Right atrium auricular region (tissue), 2 donors: ENCODE measurements at places on chromosomes 3 and 15.

- DNase-seq = no peak
Measured at GRCh38 chr15:67691450-67691849, 133.9 kb upstream of the SKOR1 start.

DNA sequence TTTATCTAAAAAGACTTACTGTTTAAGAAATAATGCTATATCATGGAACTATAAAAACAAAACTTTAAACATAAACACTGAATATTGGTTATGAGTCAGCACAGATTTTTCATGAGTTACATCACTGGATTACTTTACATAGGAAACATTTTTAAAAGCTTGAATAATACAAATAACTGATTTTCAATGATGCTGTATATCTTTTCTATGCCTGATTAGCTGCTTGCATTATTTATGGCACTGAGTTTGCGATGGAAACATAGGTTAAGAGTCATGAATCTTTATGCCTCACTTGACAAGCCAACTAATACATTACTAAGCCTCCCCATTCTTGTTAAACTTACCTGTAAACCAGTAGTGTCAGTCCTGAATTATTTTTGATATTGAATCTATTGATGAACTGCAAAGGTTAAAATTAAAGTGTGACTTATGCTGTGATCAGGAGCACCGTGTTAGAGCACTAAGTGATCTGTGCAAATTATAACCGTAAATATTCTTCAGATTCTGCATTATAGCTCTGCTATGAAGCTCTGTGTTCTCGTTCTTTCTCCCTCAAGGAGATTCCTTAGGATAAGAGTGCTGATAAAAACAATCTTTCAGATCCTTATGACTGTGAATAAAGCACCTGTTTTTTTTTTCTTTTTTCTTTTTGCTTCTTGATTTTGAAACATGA is 437.3 kb upstream of the BCHE start:
- no peak for DNase-seq

GRCh38 chr3:59486520-59486919 is 436.7 kb upstream of the CFAP20DC start:
- no peak for DNase-seq

- DNase-seq = no peak
Measured at GRCh38 chr3:140166861-140167599, 232.0 kb downstream of the CLSTN2 start.

- no peak for DNase-seq
Measured at GRCh38 chr15:31098953-31099740, 2.4 kb downstream of the TRPM1 start.

- no peak for DNase-seq
Measured at GRCh38 chr3:68793759-68794701, 138.3 kb downstream of the TAFA4 start.

DNA sequence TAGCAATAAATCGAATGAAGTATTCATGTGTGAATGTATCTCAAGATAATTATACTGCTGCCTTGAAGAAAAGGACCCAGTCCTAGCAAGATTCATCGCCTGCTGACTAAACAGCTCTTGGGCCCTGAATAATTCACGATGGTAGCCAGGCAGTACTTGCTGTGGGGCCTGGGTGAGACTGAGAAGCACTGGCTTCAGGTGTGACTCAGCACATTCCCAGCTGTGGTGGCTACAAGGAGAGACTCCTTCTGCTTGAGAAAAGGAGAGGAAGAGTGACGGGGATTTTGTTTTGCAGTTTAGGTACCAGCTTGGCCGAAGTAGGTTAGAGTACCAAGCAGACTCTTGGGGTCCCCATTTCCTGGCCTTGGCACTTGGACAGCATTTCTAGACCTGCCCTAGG is 47.6 kb upstream of the CD200R1L start:
- no peak for DNase-seq

DNA sequence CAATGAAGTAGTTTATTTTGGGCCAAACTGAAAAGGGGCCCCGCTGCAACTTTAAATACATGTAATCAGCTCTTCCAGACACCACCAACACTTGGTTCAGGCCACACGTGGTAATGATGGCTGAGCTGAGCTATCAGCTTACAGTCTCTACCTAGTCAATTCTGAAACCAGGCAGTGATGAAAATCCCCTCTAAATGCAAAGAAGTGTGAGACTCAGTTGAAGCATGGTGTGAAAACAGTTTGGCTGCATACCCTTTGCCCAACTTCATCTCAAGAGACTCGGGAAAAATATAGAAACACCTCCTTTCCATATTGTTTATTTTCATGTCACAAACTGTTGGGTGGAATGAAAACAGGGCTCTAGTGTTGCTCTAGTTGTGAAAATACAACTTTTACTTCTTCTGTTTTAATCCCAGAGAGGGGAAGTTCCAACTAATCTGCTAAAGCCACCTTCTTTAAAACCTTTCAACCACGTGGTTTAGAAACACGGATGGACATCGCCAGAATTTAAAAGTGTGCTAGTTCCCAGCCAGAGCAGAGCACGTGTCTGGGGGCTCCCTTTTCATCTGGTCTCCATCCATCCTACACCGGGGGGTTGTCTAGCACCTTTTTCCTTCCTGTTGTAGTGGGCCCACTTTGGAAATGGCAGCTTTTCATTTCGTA is 229.1 kb downstream of the EPHB1 start:
- DNase-seq = no peak

DNA sequence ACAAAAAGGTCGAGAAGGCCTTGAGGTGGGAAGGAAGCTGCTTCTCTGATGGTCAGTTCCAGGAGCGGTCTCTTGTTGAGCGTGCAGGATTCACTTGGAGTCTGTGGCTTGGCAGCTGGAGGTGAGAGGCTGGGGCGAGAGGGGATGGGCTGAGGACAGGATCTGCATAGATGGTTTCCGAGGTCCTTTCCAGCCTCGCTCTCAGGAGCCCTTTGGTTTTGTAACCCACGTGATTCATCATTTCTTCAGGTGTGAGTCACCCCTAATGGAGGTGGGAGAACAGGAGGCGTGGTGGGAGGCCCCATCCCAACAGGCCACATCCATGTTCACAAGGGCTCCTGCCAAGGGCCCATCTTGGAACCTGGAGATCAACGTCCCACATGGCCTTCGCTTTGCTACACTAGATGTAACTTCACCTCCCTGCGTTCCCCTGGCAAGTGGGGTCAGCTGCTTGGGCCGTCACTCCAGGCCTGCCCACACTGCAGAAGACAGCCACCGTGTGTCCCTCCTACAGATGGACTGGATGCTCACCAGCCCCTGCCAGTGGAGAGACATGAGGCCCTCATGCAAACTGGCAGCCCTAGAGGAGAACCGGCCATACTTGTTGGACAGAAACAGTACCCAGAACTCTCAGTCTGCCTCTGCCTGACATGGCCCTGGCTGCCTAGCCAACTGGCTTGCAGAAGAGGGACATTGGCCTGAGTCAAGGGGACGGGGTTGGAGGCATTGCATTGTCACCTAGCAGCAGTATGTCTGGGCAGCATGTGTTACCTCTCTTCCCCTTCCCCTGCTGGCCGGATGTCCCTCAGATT is 1.6 kb upstream of the PCSK6 start:
- DNase-seq = peak; percentile 60
